ENCODE measurements at places on chromosomes 2 and 18.

DNA sequence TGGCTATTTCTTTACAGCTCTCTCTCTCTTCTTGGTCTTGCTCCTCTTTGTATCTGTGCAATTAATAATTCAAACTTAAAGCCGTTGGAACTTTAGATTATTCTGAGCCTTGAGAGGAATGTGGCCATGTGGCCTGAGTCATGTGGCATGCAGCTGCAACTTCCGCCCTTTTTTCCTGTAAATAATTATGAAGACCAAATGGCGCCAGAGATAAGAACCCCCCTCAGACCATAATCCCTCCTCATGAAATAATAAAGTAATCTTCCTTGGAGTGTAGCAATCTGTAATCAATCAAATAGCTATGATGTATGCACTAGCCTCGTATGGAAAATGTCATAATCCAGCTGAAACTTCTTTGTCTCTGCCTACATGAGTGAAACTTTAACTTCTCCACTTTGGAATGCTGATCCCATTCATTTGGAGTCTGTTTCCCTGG is 13.5 kb upstream of the TWSG1 start:
- DNase-seq: no peak

- no peak for DNase-seq
Measured at GRCh38 chr2:113041871-113042270, 10.8 kb downstream of the IL36B start.

GRCh38 chr2:26144031-26144430 is 28.9 kb upstream of the GAREM2 start:
- no peak for DNase-seq

DNA sequence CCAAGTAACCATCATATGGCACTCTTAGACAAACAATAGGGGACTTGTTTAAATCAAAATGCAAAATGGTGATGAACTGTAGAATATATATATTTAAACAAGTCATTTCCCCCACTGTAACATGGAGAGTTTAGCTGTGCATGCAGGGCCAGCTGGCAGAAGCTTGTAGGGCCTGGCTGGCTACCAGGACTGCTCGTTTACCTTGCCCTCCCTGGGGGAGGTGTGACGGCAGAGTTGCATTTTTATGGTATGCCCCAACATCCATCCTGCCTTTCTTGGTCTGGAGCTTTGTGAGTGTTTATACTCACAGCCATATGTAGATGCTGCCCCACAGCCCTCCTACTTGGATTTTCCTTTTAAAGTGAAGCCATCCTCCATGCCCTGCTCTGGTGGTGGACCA is 101.7 kb upstream of the ZFP36L2 start:
- no peak for DNase-seq
